Astrocyte (in vitro differentiated cells and primary cell): ENCODE measurements at places on chromosomes 4 and X.
A peak's percentile ranks its signal among the peaks of the same experiment; 100 is the strongest.

DNA sequence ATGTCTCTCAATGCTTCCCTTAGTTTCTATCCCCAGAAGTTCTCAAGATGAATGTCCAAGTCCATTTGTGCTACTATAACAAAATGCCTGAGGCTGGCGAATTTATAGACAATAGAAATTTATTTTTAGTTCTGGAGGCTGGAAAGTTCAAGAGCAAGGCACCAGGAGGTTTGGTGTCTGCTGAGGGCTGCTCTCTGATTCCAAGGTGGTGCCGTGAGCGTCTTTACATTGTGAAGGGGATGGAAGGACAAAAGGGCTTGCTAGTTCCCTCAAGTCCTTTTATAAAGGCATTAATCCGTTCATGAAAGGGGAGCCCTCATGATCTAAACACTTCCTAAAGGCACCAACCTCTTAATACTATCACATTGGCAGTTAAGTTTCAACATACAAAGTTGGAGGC lies 12.3 kb downstream of the TRIM2 start:
- no peak for DNase-seq

- no peak for DNase-seq
These were observed 14.3 kb upstream of the TMEM271 start for GRCh38 chr4:590313-590841.

GRCh38 chrX:104435249-104435648 lies 130.8 kb upstream of the IL1RAPL2 start:
- DNase-seq: no peak

- DNase-seq: peak; percentile 21
These were observed 102.9 kb downstream of the TSPAN7 start for GRCh38 chrX:38664285-38664684.

DNA sequence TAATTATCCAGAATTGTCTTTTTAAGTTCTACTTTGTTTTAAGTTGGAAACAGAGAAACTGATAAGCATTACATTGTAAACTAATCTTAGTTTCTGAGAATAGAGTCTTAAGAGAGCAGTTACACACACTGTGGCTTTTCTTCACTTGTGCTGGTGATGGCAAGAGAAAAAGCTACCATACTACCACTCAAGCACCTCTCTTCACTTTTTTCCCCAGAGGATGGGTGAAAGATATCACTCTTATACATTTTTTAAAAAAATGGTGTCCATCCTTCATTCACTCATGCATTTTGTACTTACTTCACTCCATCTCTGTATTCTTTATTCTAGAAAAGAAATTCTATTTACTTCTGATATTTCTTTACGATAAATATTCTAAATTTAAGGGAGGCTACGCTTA lies 42.5 kb upstream of the GRID2 start:
- no peak for DNase-seq

DNA sequence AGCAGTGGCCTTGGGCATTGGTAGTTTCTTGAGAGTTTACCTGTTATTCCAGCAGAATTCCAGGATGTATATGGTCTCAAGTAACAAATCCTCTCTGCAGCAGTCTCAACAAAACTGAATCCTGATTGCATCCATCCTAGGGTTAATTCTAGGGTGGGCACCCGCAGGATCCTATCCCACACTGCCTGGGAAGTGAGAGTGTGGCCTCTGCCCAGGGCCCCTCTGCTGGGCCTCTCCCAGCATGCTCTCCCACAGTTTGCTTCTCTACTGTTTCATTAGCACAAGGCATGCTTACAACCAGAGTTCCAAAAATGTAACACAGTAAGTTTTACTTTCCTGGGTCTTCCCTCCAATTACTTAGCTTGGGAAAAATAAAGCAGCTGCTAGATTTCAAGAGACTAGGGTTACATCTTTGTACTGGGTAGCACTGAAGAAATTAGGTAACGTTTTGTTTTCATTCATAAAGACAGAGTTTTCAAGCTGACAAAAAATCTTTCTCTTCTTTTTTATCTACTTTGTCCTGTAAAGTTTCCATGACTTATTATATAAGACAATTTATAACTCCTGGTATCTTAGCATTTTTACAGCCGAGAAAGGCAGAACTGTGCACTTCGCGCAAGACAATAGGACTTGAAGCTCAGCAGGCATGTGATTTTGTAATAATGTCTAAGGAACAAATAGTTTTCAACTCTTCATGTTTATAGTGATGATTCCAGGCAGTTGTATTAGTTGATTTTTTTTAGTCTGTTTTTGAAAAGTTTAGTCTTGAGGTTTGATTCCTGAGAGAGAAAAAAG lies 131.2 kb upstream of the PCDH18 start:
- no peak for DNase-seq

DNA sequence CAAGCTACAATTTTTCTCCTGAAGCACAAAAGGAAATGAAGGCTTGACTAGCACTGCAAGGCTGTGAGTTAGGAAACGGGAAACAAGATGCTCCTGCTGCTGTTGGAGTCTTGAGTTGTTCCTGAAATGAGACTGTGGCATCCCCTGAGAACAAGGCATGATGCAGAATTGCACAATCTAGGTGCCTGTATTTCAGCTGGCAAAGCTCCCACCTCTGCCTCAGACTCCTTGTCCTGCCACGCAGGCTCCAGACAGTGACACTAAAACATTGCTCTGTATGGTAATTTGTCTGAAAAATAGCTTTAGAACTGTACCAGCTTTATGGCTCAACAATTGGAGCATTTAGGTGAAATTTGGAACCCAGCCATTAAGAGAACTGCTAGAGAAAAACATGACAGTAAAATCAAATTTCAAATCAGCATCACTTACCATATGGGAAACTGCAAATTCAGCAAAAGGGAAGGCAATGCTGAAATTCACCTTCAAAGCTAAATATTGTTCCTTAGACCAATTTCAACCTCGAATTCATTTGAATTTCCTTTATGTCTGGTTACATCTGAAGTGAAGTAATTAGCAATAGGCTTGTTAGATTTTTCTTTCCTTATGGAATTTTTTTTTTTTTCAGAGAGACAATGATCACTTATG lies 103.4 kb downstream of the MFAP3L start:
- DNase-seq: no peak

GRCh38 chr4:185598846-185599552 lies 63.7 kb upstream of the PDLIM3 start:
- DNase-seq: no peak

GRCh38 chr4:39020130-39020529 lies 12.1 kb downstream of the TMEM156 start:
- DNase-seq: no peak

GRCh38 chr4:82785611-82786400 lies 12.8 kb downstream of the SCD5 start:
- peak; percentile 94 for DNase-seq

DNA sequence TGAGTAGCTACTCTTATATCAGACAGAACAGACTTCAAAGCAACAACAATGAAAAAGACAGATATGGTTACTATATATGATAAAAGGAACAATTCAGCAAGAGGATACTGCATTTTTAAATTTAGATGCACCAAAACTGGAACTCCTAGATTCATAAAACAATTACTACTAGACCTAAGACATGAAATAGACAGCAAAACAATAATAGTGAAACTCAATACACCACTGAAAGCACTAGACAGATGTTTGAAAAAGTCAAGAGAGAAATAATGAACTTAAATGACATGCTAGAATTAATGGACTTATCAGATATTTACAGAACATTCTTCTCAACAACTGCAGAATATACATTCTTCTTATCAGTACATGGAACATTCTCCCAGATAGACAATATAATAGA lies 99.5 kb upstream of the ITM2A start:
- DNase-seq: no peak

GRCh38 chrX:106751407-106751806 lies 24.9 kb downstream of the RNF128 start:
- no peak for DNase-seq

- DNase-seq: peak; percentile 18
These were observed 2.2 kb downstream of the FAT4 start for GRCh38 chr4:125316791-125317524.

DNA sequence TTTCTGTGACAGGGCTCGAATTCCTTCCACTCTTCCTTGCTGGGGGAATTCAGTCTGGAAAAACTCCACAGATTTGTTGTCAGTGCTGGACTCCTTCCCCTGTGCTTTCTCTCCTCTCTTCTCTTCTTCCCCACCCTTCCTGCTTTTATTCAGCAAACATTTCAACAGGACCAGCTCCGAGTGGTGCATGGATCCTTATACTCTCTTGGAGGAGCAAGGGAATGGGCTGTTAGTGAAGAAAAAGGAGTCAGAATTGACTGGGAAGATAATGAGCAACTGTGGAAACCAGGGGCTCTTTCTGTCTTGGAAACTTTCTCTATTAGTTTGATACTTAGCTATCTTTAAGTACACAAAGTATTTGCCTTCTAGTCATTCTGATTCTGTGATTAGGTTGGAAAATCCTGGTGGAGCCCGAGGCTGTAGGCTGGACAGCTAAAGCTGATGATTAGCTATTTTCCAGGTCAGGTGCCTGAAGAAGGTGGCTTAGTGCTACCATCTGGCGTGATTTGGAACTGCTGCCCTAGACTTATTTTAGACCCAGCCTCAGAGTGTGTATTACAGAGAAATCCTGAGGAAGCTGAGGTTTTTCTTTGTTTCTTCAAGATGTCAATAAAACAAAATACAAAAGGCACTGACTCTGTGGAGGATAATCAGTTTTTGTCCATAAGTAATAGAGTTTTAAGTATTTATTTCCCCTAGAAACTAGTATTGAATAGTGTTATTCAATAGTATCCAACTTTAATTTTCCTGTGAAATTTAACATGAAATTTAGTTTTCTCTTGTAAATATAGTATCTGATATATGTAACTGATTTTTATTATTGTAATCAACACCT lies 38.4 kb downstream of the NAP1L5 start:
- peak; percentile 62 for DNase-seq

GRCh38 chr4:152996672-152997071 lies 60.5 kb downstream of the FHDC1 start:
- DNase-seq: no peak

- no peak for DNase-seq
These were observed 167.8 kb downstream of the AFAP1 start for GRCh38 chr4:7771541-7772507.

DNA sequence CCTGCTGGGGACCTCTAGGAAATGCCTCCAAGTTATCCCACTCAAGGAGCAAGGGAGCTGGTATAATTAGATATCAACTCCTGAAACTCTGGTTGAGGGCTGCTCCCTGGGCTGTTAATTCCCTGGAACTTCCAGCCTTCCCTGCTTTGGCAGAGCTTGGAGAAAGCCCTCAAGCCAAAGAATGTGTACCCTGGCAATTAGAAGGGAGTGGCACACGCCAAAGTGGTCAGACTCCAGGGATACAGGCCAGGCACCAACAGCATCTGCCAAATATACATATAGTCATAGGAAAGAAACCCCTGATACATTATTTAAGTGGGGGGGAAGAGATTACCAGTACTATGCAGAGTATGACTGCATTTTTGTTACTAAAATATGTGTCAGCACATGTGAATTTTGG lies 616.8 kb downstream of the BCOR start:
- DNase-seq: no peak
